Activated CD4-positive, alpha-beta T cell treated with anti-CD3 and anti-CD28 coated beads for 24 hours (primary cell): ENCODE measurements at places on chromosomes 4 and X.

DNA sequence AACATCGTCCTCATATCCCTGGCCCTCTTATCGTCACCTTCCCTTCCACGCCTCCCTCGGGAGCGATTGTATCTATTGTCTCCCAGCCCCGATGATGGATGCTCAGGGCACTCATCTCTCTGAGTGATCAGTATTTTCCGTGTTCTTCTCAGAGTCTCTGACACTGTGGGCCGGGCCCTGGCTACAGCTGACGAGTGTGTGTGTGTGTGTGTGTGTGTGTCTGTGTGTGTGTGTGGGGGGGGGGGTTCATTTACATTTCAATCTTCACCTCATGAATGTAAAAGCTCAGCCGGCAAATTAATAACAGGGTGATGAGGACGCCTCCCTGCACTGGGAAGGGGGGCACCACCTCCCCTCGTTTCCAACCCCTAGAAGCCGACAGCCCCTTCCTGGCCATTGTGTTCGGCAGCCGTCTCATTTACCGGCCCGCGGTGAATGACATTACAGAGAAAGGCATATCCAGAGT, 159.5 kb downstream of the SHOX start:
- no peak for DNase-seq

- DNase-seq = no peak
Measured at GRCh38 chrX:10015723-10016518, 48.8 kb downstream of the CLDN34 start.

DNA sequence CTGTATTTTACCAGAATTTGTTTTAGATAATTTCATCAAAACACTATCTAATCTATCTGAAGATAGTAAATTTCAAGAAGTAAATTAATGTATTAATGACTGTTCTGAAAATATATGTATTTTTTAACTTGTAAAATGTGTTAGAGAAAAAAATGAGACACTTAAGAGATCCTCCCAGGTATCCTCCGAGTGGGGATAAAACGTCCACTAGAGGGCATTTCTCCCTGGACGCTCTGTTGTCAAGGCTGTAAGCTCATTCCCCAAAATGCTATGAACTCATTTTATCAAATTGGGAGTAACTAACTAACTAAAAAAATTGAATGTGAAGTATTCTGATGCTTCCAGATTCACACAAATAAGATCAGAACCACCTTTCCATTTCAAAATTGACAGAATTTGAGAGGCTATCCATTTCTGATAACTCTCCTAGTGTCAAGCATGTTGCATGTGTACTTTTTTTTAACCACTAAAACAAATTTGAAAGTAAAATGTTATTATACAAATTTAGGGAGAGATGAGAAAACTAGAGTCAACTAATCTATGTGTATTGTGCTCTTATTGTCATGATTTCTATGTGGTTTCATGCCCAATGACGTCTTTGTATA, 337.3 kb upstream of the HS3ST1 start:
- no peak for DNase-seq

- DNase-seq = no peak
Measured at GRCh38 chr4:151641167-151641566, 119.6 kb downstream of the GATB start.

- DNase-seq = no peak
Measured at GRCh38 chr4:176789955-176790354, 2.8 kb downstream of the VEGFC start.

GRCh38 chr4:8609406-8609805, 16.8 kb downstream of the CPZ start:
- no peak for DNase-seq

DNA sequence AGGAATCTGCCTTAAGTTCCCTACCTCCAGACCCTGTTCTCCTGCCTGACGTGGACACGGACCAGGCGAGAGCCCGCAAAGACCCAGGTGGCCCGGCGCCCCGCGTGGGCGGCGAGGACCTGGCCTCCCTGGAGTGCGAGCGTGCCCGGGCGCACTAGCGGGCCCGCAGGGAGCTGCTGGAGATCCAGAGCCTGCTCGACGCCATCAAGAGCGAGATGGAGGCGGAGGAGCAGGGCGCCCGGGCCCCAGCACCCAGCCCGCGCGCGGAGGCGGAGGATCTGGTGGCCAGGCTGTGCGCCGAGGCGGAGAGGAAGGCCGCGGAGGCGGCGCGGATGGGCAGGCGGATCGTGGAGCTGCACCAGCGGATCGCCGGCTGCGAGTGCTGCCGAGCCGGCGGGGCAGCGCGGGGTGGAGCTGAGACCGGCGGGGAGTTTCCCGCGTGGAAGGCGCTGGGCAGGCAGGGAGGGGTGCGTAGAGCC, 18.2 kb downstream of the MRFAP1 start:
- DNase-seq = no peak

- no peak for DNase-seq
Measured at GRCh38 chr4:40557736-40558135, 71.9 kb downstream of the RBM47 start.

GRCh38 chr4:163263606-163264005, 68.8 kb downstream of the NPY1R start:
- DNase-seq = no peak

- DNase-seq = no peak
Measured at GRCh38 chrX:19794690-19795089, 92.7 kb downstream of the SH3KBP1 start.

GRCh38 chr4:123412700-123413512, 16.3 kb downstream of the SPRY1 start:
- no peak for DNase-seq

DNA sequence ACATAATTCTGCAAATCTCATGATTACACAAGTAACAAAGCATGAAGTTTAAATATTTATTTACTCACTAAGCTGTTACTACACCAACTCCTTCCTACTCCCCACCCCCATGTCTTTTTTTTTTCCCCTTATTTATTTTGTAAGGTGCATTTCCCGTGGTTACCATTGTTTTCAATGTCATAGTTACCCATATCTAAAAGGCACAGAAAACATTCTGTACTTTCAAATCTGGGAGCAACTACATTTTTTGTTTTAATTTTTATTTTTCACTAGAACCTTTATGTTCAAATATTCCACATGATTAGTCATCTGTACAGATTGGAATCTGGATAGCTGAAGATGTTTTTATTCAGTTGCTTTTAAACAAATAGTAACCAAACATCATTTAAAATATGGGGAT, 62.8 kb downstream of the PPP3CA start:
- DNase-seq = no peak

DNA sequence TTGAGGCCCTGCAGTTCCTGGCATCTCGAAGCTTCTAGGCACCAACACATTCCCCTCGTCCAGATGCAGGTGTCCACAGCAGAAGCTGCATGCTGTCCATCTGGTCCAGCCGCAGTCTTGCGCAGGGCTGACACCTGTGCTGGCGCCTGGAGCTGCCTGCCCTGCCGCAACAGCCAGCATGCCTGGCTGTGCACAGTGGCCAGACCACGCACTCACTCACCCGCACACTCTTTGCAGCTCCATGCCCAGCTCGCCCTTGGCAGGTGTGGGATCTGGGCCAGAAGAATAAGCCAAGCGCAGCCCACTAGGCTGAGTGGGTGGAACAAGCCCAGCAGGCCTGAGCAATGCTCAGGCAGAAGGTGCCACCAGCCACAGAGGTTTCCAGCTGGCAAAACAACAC, 125.6 kb downstream of the PARM1 start:
- DNase-seq = no peak

GRCh38 chr4:24533364-24533763, 51.0 kb downstream of the DHX15 start:
- DNase-seq = no peak

GRCh38 chr4:118964891-118965411, 76.3 kb downstream of the SYNPO2 start:
- DNase-seq = no peak

- DNase-seq = no peak
Measured at GRCh38 chr4:139501927-139502899, 48.3 kb downstream of the RAB33B start.

- DNase-seq = no peak
Measured at GRCh38 chr4:181952478-181952877, 290.7 kb upstream of the TENM3 start.

- DNase-seq = no peak
Measured at GRCh38 chr4:15654593-15655222, 449 bp downstream of the FBXL5 start.

DNA sequence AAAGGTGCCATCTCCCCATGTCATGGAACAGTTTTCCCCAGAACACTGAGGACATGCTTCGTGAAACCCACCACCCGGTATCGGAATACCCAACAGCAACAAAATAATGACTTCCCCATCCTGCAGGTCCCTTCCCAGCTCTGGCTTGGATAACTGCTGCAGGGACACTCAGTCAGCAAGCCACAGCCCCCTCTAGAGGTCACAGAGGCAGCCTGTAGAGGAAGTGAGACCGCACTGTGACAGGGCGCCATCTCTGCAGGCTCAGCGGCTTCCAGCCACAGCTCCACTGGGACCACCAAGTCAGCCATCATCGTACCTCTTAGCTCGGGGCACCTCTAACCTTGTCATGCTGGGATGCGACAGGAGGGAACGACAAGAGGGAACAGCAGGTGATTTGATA, 315.9 kb downstream of the LDB2 start:
- no peak for DNase-seq

DNA sequence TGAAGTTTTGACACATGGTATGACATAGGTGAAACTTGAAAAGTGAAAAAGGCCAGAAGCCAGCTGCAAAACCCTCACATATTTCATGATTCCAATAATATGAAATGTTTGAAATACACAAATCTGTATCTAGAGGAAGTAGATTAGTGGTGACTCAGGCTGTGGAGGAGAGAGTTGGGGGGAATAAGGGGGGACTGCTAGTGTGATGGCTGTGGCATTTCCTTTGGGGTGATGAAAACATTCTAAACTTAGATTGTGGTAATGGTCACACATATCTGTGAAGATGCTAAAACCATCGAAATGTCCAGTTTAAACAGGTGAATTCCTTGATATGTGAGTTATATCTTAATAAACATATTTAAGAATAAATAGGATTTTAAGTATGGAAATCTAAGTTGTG, 343.5 kb upstream of the SFRP2 start:
- DNase-seq = no peak

DNA sequence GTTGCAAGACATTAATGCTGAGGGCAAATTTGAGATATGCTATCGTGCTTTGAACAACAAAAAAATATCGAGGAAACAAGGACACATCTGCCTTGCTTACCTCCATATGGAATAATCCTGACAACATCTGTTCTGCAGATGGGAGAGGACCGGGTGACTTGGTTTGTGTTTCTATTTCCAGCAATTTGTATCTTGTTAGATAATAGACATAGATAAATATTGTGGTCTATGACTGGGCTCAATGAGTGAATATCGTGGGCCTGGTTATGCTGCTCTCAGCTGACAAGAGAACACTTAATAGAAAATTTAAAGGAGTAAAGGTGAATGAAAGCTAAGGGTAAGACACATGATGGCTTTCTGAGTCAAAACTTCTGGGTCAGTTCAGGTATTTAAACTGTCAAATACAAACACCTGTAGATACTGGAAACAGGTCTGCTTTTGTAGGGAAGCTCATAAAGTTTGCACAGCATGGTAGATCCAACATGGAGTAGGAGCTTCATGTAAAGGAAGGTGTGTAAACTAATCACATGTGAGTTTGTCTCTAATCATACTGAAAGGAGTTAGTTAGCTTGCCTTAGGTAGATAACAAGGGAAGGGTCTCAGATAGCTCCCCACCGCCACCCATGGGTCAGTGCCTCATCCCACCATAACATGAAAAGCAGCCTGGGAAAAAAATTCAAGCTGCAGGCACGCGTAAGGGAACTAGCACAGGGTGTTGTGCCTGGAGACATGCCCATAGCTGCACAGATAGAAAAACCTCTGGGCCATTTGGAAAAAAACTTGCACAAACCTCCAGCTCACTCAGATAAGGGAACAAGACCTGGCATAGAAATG, 904.1 kb upstream of the EPHA5 start:
- no peak for DNase-seq

- DNase-seq = no peak
Measured at GRCh38 chrX:16786791-16787735, 797 bp downstream of the TXLNG start.

DNA sequence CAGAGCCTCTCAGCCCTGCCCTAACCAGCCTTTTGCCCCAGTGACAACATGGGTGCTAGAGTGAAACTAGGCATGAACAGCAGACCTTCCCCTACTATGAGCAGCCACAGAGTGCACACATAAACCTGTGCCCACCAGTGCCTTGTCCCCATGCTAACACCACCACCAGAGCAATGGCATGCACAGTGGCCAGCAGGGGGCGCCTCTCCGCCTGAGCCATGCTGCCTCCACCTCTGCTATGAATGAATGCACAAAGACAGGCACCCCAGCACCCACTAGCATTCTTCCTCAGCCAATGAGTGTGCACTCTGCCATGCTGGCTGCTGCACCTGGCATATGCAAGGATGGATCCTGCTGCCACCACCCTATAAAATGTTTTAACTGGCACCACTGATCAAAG, 286.9 kb upstream of the FGF16 start:
- DNase-seq = peak; percentile 1

DNA sequence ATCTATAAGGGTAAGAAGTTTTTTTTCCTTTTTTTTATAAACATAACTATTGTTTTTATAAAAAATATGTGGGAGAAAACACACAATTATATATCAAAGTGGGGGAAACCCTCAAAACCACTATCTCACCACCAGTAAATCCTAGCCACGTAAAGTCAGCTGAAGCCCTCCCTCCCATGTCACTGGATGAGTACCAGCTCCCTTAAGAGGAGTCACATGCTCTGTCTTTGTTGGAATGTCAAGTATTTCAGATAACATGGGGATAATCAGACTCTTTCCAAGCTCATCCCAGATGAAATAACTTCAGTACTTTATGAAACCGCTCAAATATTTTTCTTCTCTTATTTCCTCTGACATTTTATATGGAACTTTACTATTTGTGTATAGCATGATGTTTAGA, 2.4 kb downstream of the MYOZ2 start:
- no peak for DNase-seq

- DNase-seq = peak; percentile 20
Measured at GRCh38 chr4:83112678-83113428, 1.7 kb downstream of the PLAC8 start.

DNA sequence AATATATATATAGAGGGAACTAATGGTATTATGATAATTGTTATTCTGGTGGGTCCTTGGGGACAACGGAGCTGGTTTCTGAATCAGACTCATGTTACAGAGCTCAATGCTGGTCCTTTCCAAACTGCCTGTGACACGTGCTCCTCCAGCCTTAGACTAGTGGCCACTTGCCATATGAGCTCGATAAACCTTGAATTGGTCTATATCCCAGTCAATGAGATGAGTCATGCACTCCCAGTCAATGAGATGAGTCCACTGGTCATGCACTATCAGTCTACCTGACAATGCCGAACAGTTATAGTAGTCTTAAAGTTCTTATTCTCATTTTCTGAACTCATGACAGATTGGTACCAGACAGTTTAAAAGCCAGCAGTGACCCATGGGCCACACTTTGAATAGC, 325.2 kb downstream of the LDB2 start:
- no peak for DNase-seq

GRCh38 chr4:184810720-184811119, 15.0 kb downstream of the ACSL1 start:
- DNase-seq = no peak

GRCh38 chrX:13899607-13900006, 82.7 kb upstream of the GPM6B start:
- DNase-seq = no peak

GRCh38 chr4:186736466-186736865, 12.8 kb upstream of the FAT1 start:
- no peak for DNase-seq
